ENCODE measurements at places on chromosomes 12 and 14.

DNA sequence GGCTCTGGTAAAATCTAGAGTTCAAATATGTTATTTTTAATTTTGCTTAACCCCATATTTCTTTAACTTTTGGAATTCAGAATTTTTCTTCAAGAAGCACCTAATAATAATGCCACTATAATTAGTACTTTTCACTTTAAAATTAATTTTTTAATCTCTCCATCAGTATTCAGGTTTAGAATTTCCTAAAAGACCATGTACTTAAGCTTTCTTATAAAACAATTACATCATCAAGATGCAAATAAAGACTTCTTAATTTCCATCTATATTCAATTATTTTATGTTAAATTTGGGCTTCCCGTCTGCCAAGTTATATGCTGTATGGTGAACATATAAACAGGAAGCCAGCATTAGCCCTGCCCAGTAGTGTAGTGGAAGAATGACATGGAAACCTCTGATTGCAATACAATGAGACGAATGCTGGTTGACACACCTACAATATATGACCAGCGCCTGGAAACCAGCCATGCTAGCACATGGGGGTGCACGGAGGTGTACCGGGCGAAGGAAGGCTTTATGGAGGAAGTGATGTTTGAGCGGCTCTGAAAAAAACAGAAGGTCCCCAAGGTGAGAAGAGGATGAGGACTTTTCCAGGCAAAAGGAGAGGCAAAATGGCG lies 82.2 kb downstream of the LLPH start:
- no peak for DNase-seq

DNA sequence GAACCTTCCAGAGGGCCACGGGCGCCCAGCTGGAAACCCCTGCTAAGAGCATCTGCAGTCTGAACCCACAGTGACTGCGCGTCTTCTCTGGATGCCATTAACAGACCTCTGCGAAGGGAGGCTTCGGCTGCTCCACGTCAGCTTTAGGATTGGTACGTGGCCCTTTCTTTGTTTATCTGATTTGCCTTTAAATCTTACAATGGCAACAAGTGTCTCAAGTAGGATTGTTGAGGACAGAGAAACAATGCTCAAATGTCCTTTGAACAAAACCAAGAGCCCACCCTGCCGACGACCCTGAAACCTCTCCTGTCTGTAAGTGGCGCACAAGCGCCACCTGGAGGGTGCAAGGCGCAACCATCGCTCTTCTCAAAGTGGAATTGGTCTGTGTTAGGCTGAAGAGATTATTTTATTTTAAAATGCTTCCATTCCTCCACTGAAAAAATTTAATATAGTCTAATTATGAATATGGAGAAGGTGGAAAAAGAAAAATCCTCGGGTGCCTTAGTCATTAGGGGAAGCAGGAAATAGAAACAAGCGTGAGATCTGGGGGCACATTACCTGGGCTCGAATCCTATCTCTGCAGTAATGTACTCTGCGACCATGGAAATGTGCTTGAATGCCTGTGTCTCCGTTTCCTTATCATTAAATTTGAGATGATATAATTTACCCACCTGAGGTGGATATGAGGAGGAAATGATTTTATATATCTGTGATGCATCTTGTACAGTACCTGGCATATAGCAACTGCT lies 82.6 kb upstream of the PTPRB start:
- no peak for DNase-seq

DNA sequence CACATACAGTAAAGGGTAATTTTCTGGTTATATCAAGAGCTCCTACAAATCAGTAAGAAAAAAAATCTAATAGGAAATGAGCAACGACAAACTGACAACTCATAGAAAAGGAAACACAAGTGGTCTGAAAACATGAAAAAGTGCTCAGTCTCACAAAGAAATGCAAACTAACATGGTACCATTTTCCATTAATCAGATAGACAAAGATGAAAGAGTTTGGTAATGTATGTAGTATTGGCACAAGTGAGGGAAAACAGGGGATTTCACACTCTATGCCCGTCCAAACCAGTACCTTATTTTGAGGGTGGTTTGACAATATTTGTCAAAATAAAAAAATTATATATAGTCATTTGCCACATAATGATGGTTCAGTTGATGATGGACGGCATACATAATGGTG lies 13.2 kb downstream of the PTPN11 start:
- DNase-seq = no peak

DNA sequence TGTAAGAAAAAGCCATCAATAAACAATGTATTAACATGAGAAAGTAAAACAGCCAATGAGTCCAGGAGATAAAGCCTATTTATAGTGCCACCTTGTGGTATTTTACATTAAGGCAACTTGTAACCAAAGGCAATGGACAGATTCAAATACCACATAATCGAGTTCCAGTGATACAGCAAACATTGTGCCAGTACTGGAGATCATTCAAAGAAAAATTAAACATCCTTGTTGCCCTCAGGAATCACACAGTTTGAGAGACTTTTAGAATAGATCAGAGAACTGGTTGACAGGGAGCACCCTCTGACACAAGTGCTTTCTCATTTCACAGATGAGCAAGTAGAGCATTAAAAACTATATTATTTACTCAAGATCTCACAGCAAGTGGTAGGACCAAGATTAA lies 98.1 kb downstream of the DDHD1 start:
- no peak for DNase-seq

GRCh38 chr14:46989566-46989965 lies 338.0 kb upstream of the RPL10L start:
- no peak for DNase-seq

- DNase-seq = no peak
Observed at GRCh38 chr12:52907092-52907810, 2.4 kb upstream of the KRT8 start.

DNA sequence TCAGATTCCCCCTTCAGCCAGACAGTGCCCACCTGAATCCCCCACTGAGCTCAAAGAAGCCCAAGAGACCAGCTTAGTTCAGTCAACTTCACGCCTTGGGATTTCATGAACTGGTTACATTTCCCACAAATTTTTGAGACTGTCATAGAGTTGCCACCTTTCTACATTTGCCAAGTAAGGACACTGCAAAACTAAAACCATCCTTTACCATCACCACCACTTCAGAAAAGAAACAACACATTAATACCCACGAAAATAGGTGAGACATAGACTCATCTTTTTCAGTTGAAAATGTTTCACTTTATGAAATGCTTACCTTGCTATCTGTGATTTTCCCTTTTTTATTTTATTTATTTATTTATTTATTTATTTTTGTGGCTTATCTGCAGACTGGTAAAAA lies 16.1 kb downstream of the CMKLR1 start:
- DNase-seq = no peak

DNA sequence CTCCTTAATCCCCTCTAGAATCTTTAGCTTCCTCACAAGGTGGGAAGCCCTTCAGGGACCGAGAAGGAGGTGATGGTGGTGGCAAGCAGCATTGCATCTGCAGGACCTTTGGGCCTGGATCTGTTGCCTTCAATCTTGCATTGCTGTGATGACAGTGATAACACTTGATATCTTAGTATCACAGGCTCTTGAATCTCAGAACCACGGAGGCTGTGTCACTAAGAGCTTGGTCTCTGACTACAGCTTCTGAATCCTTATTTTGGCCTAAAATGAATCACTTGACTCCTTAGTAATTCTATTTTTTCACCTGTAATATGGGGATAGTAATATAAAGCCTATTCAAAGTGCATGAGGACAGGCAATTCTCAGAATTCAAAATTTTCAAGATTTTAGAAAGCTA lies 8.9 kb upstream of the AMN1 start:
- no peak for DNase-seq

DNA sequence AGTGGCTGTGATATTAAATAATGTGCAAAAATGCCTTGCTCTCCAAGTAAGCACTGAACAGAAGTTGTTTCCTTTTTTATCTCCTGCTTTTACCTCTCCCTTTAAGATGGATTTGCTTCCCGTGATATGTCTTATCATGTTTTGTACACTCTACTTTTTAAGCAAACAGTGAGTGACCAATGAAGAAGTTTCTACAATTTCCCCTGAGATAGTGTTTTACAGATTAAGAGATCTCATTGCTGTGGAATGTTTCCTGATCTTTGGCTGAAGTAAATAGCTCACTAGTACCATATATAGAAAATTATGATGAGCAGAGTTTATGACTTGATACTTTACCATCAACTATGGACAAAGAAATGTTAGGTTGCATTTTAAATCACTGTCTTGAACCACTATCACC lies 184.8 kb upstream of the PDE3A start:
- DNase-seq = no peak

- DNase-seq = no peak
Observed at GRCh38 chr14:59836116-59836515, 34.5 kb downstream of the RTN1 start.

DNA sequence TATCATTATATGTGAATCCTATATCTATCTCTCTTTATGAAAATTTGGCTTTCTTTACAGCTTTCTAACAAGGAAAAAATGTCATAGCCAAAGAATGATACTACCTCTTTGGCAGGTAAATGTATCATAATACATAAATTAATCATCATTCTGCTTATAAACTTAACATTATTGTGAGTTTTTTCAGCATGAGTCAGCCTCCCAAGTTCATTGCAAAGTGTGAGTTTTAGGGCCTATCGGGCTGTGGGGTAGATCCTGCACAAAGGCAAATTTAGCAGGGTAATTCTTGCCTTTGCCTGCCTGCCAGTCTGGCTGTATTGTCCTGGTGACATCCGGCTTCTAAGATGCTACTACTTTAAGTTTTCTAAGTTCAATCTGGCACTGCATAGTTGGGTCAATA lies 412.6 kb downstream of the MDGA2 start:
- no peak for DNase-seq

- DNase-seq = no peak
Observed at GRCh38 chr12:27723212-27723611, 12.6 kb downstream of the MRPS35 start.

DNA sequence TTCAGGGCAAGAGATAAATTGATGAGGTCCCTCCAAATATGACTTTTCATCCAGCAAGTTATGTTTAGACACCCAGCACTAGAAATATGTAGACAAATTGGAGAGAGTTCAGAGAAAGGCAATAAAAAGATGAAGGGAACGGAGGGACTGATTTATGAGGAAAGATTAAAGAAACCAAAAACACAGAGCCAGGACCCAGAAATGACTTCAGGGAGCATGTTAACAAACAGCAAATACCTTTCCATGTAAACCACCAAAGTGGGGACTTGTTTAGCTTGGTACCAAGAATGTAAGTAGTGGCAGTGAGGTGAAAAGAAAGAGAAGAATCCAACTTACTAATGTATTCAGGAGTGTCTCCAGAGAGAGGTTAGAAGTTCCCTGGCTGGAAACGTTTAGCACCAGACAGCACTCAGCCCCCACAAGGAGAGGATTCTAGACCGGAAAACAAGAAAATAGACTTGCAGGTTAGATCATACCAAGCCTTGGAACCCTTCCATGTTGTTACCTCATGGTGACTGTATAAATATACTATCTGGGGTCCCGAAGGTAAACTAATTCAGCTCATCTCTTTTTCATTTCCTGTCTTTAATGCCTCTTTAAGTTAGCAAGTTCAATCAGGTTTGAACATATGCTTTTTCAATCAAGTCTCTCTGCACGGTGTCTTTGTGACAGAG lies 79.2 kb downstream of the TBC1D30 start:
- DNase-seq = no peak

- peak; percentile 44 for DNase-seq
Observed at GRCh38 chr14:22887260-22887989, 4.4 kb downstream of the REM2 start.

- DNase-seq = peak; percentile 38
Observed at GRCh38 chr12:57416039-57416996, 14.5 kb downstream of the R3HDM2 start.

GRCh38 chr12:14773685-14774073 lies 29.6 kb downstream of the WBP11 start:
- DNase-seq = no peak

- DNase-seq = no peak
Observed at GRCh38 chr12:45259675-45260074, 43.8 kb downstream of the ANO6 start.

- no peak for DNase-seq
Observed at GRCh38 chr14:59215322-59215721, 26.9 kb downstream of the DAAM1 start.

GRCh38 chr12:125453751-125454150 lies 388.5 kb downstream of the AACS start:
- DNase-seq = no peak

DNA sequence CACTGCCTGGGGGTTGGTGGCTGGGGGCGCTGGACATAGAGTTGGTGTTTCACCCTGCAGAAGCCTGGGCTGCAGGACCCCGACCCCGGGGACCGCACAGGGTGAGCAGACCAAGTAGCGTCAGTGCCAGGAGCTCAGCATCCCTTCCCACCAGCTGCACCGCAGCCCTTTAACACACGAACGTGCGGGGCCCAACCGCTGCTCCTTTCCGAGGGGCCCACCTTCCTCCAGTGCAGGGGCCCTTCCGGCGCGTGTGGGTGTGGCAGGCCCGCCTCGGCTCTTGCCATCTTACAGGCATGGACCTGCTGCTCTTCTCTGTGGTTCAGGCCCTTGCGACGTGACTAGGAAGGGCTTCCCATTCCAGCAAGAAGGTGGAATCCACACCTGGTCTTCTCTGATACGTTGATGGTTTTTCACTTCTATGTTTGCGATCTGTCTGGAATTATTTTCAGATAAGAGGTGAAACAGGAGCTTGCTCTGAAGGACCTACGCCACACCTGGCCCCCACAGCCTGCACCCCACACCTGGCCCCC lies 47.8 kb downstream of the LRCOL1 start:
- DNase-seq = no peak

DNA sequence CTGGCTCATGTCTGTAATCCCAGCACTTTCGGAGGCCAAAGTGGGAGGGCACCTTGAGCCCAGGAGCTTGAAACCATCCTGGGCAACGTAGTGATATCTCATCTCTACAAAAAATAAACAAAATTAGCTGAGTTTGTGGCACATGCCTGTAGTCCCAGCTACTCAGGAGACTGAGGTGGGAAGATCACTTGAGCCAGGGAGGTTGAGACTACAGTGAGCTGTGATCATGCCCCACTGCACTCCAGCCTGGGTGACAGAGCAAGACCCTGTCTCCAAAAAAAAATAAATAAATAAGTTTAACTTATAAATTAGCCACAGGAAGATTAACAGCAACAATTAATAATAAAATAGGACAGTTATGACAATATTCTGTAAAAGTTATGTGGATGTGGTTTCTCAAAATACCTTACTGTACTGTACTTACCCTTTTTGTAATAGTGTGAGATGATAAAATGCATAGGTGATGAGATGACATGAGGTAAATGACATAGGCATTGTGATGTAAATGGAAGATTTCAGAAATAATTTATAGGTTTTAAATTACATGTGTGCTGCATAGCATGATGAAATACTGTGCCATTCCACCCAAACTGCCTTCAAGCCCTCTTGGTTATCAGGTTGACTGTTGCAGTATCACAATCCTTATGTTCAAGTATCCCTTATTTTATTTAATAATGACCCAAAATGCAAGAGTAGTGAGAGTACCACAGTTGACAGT lies 22.0 kb downstream of the USP15 start:
- DNase-seq = no peak

GRCh38 chr12:101570047-101570446 lies 24.7 kb upstream of the MYBPC1 start:
- no peak for DNase-seq

Measured in H54 (cell line).